Esophagus (tissue), 2 donors: ENCODE measurements at places on chromosomes 4 and X. TPM values are rescaled to one million over a fixed set of nuclear protein-coding genes. Genes with fewer than 3 reads are reported as not detected.

FMR1NB gene
- polyA plus RNA-seq, result not detected

ITGB1BP2 gene
- 1.3 TPM for polyA plus RNA-seq

SOX3 gene
- polyA plus RNA-seq, result not detected

LRP2BP gene
- 0.31 TPM for polyA plus RNA-seq

DDX53 gene
- polyA plus RNA-seq, result not detected

OPN1LW gene
- polyA plus RNA-seq, result not detected
